GM04504 (cell line): ENCODE measurements at places on chromosomes 4 and X.
A peak's percentile ranks its signal among the peaks of the same experiment; 100 is the strongest.

DNA sequence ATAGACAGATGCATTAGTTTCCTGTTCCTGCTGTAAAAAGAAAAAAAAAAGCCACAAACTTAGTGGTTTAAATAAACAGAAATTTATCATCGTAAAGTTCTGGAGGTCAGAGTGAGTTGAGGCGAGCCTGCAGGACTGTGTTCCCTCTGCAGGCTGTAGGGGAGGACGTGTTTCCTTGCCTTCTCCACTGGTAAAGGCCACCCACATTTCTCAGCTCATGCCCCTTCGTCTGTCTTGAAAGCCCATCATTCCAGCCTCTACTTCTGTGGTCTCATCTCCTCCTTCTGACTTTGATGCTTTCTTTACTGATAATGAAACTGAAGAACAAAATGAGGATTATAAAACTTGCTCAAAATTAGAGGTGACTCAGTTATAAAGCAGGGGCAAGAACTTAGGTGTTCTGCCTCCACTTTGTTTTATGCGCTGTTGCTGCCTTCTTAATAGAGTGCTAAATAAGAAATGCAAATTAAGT lies 143.0 kb downstream of the STIM2 start:
- DNase-seq = no peak

DNA sequence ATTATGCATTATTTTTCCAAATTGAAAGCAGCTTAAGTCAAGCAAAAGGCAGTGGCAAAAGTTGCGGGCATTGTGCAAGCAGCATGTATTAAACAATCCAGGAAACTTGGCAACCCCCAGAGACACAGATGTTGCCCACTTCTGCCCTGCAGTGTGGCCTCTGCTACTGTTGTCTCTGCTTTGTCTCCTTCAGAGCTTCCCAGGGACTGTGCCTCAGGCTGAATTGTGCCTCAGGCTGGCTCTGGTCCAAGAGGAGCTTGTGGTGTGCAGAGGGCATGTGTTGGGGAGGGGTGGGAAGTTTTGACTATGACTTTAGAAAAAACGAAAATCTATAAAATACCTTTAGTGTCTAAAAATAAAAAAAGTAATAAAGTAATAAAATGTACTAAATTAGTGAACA lies 201.4 kb downstream of the CCSER1 start:
- no peak for DNase-seq

DNA sequence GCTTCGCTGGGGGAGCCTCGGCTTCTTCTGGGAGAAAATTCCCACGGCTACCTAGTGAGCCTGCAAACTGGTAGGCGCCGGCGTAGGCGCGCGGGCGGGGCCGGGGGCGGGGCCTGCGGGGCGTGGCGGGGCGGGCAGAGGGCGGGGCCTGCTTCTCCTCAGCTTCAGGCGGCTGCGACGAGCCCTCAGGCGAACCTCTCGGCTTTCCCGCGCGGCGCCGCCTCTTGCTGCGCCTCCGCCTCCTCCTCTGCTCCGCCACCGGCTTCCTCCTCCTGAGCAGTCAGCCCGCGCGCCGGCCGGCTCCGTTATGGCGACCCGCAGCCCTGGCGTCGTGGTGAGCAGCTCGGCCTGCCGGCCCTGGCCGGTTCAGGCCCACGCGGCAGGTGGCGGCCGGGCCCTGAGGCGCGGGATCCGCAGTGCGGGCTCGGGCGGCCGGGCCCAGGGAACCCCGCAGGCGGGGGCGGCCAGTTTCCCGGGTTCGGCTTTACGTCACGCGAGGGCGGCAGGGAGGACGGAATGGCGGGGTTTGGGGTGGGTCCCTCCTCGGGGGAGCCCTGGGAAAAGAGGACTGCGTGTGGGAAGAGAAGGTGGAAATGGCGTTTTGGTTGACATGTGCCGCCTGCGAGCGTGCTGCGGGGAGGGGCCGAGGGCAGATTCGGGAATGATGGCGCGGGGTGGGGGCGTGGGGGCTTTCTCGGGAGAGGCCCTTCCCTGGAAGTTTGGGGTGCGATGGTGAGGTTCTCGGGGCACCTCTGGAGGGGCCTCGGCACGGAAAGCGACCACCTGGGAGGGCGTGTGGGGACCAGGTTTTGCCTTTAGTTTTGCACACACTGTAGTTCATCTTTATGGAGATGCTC lies at the start of gene HPRT1:
Gene HPRT1 (plus strand): TSS at position 161 of the 857 bp plus-strand sequence. CDS start 147 bp downstream, at position 308.
- DNase-seq = peak; percentile 42

DNA sequence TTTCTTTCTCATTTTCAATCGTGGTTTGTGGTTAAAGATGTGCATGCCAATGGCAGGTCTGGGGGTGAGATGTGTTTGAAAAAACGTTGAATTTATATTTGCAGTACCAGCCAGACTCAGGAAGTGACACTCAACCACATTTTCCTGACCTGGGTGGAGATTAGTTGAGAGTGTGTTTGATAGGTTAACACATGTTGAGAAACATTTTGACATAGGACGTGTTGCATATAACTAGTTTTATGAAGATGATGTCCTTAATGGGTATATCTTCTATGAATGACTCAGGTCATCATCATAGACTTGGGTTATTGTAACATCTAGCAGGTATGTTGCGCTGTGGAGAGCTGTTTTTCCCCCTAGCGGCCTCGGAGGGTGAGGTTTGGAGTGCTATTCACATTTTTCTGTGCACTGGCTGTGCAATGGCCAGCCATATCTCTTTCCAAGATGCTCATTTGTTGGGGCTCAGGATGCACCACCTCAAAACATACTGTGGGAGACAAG lies 21.7 kb upstream of the CD38 start:
- DNase-seq = no peak

DNA sequence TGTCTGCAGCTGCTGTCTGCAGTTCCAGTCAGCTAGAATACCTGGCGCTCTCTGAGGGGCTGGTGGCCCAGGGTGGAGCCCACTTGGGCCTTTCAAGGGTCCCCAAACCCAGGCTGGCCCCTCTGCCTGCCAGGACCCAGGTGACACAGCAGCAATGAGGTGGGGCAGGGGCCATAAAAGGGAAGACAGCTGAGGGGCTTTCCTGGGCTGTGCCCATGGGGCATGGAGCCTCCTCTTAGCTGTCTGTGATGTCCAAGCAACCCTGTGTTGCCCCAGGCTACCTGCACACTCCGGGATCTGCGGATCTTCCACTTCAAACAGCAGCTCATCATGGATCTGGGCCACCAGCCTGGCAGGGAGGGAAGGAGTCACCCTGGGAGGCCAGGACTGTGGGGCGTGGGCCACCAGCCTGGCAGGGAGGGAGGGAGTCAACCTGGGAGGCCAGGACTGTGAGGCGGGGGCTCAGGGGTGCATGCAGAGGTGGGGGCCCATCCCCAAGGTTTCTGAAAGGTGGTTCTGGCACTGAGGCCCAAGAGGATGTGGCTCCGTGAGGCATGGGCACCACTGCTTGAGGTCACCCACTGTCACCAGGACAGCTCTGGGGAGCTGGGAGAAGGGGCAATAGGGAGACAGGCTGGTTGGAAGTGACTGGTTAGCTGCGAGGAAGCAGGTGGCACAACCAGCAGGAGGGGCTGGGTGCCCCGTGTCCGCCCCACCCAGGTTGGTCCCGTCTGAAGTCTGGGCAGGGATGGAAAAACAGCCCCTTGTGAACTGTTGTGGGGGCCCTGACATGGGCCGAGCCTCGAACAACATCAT lies 16.3 kb downstream of the NAT8L start:
- no peak for DNase-seq

GRCh38 chrX:23666282-23666681 lies 1.0 kb upstream of the PRDX4 start:
- no peak for DNase-seq
